Osteoblast (primary cell): ENCODE measurements at places on chromosomes 13 and 19. TPM values are rescaled to one million over a fixed set of nuclear protein-coding genes. Genes with fewer than 3 reads are reported as not detected.

Gene DMKN
- 24.2 and 30.9 TPM in 2 replicates for total RNA-seq

DNA sequence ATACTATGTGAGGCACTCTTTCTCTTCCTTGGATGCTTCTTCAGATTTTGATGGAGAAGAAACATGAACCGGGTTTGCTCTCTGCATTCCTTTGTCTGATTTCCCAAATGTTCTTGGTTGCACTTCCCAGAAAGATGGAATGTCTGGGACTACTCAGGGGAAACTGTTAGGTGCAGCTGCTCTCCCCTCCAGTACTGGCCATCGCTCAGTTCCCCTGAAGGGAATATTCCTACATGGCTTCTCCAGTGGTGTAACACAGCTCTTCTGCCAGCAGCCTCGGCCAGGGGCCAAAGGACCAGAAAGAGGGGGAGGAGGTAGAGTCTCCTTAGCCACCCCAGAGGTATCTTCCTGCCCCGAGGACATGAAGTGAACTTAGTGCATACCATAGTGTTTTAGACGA lies 33.5 kb upstream of the SPRY2 start:
- DNase-seq = no peak

DNA sequence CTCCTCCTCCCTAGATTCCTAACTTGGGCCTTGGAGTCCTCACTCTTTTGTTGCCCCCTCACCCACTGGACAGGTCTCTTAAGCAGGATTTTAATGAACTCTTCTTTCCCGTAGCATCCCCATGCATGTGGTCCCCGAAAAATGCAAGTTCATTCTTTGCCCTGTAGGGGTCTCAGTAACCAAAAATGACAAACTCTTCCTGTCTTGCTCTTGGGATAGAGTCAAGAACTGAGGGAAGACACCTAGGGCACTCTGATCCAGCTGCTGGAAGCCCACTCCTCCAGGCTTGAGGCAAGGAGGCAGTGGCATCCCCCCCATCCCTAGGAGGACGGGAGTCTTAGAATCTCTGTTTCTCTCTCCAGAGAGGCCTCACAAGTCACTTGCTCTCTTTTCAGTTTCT lies 987.0 kb downstream of the DIAPH3 start:
- no peak for DNase-seq

Gene KCTD15
- total RNA-seq = 39.5 and 55.7 TPM in 2 replicates

DNA sequence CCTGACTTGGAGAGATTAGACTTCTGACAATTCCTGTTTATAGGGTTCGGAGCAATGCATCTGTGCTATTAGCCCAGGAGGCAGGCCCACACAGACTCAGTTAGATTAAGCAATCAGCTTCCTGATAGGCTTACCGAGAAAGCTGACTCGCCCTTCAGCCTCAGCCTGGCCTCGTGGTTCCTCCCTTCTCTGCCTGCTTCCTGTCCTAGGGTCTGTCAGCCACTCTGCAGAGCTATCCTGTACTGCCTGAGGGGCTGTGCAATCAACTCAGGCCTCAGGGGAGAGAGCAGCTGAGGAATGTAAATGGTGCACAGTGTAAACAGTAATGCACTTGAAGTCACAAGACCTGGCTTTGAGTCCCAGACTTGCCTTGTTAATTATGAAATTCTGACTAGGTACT lies 30.7 kb downstream of the HTR2A start:
- DNase-seq = no peak

GRCh38 chr13:30151388-30151787 lies 156.0 kb downstream of the KATNAL1 start:
- no peak for DNase-seq

DNA sequence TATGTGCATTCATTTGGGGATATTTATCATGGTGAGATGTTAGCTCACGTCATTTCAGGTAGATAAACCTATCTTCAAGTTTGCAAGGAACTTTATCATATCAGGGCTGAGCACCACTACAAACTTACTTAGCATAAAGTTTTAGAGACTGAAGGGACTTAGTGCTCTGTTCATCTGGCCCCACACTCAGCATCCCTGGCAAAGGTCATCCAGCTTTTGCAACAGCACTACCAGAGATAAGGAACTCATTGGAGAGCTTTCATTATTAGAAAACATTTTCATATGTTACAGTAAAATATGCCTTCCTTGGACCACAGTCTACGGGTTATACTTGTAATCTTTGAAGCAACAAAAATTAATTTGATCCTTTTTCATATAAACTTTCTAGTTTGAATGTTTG lies 263.4 kb downstream of the POU4F1 start:
- no peak for DNase-seq

Gene PSG6
- total RNA-seq = not detected in 2 replicates

- DNase-seq = no peak
These were observed 19.4 kb downstream of the GJA3 start for GRCh38 chr13:20141238-20142022.

Gene RETN
- not detected in 2 replicates for total RNA-seq

- no peak for DNase-seq
These were observed 619.8 kb downstream of the DCT start for GRCh38 chr13:93859716-93860115.

- DNase-seq = no peak
These were observed 16.4 kb upstream of the TMEM255B start for GRCh38 chr13:113742445-113743120.

DNA sequence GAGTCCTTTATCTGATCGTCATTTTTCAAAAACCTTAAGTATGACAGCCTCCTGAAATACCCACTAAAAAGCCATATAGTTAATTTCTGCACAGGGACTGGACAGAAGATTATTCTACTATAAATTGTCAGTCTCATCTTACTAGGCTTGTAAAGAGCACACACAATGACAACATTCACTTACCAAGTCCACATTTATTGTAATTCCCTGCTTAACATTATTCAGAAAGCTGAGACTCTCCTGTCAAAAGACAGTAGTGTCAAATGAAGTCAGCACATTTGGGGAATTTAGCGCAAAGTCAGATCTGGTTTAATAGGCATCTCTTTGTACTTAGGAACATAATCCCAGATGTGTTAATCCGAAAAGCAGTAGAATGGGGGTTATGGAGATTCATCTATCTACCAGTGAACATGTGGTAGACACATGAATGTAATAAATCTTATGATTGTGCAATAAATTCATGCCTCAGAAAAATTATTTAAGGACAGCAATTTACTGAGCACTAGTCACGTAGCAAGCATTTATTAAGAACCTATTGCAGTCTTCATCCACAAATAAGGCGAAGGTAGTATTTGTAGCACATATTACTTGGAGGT lies 224.6 kb upstream of the GPC6 start:
- DNase-seq = no peak

GRCh38 chr13:109872864-109873263 lies 86.5 kb upstream of the IRS2 start:
- no peak for DNase-seq

DNA sequence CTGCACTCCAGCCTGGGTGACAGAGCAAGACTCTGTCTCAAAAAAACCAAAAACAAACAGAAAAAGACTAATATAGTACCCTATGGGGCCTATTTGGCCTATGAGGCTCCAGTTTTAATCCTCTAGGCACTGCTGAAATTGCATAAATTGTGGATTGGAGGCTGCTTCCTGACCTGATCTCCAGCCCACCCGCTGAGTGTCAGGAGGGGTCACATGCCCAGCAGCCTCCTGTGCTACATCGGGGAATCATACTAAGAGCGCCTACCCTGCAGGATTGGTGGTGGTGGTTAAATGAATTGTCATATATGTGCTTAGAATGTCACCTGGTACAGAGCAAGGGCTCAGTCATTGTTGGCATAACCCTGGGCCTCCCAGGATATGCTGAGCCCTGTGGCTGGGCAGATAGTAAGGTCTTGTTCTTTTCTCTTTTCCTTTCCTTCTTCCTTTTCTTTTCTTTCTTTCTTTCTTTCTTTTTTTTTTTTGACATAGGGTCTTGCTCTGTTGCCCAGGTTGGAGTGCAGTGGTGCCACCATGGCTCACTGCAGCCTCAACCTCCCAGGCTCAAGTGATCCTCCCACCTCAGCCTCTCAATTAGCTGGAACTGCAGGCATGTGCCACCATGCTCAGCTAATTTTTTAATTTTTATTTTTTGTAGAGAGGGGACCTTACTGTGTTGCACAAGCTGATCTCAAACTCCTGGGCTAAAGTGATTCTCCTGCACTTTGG lies 31.3 kb downstream of the LTBP4 start:
- DNase-seq = no peak

DNA sequence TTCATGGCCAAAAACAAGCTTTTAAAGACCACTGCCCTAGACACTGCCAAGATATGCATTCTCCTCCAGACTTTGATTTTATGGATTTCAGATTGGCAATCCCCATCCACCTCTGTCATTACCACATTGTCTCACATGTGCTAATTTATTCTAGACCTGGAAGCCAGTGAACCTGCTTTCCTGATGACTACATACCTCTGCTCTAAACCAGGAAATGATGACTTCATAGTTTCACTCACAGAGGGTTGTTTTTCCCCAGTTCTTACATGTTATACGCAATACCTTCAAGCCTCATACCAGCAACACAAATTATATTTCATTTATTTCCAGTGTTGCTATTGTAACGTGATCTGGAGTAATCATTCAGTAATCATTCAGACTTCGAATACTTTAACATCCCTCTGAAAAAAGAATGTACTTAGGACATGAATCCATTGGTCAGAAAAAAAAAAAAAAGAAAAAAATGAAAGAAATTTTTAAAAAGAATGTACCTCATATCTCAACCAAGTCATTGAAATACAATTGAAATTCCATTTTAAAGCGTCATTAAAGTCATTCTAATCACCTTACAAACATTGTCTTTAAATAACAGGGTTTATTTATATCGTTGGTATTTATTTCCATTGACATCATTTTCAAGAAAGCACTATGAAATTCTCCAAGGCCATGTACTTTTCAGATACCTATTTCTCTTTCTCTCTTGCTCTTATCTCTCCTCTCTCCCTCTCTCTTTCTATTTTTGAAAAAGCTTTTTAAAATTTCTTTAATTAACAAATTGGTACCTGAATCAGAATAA lies 33.4 kb upstream of the KLF5 start:
- DNase-seq = no peak

Gene CACNG8
- total RNA-seq = not detected in 2 replicates

Gene SCGB2B2
- total RNA-seq = 0.29 and 0.36 TPM in 2 replicates

GRCh38 chr13:21894091-21894490 lies 223.2 kb downstream of the FGF9 start:
- DNase-seq = no peak

Gene LRP3
- total RNA-seq = 38.4 and 39.8 TPM in 2 replicates

Gene PNMA8A
- 2.1 and 2.2 TPM in 2 replicates for total RNA-seq

GRCh38 chr19:29681422-29682235 lies 16.4 kb downstream of the PLEKHF1 start:
- peak; percentile 91 for DNase-seq

Gene ZNF556
- total RNA-seq = not detected in 2 replicates

Gene C3
- total RNA-seq = 5.0 and 14.1 TPM in 2 replicates

Gene CLDN10
- not detected in 2 replicates for total RNA-seq

Gene ATP1A3
- under 0.01 TPM in 2 replicates for total RNA-seq

DNA sequence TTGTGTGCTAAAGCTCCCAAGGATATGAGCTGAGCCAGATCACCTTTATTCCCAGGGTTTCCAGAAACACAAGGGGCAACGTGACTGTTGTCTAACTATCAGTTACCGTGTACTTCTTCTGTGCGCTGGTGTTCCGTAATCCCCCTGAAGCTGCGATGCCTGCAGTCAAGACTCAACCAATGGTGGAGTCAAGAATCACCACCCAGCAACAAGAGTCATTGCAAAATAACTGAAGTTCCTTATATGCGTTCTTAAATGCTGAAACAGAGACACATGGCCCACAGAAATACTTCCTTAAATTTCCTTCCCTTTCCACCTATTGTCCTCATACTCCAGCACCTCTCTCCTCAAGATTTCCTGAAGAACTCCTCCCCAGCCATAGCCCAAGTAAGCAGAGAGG lies 200.2 kb downstream of the KATNAL1 start:
- no peak for DNase-seq

Gene ZNF540
- 0.72 and 2.1 TPM in 2 replicates for total RNA-seq

DNA sequence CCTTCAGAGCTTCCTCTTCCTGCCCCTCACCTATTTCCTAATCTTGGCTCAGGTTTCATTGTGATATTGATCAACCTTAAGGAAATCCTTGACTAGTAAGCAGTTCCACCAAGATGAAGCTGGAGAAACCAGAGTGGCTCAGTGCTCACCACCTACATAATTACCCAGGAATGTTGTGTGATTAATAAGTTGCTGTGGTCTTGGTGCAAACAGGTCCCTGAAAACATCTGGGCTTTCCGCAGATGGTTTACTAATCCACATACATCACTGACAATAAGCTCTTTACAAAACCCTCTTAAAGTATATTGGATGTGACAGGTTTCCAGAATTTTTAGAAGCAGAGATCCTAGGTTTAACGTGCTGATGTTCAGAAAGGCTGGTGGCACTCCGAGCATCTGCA lies 8.6 kb upstream of the SERP2 start:
- DNase-seq = no peak

- no peak for DNase-seq
These were observed 22.8 kb downstream of the SYDE1 start for GRCh38 chr19:15129856-15130585.
